ENCODE measurements at places on chromosomes 16 and 17.

GRCh38 chr16:22859925-22860324 lies 46.0 kb downstream of the HS3ST2 start:
- DNase-seq, result no peak

- no peak for DNase-seq
Measured at GRCh38 chr16:57480754-57481230, 5.5 kb downstream of the DOK4 start.

GRCh38 chr16:17244872-17245551 lies 225.7 kb downstream of the XYLT1 start:
- no peak for DNase-seq

DNA sequence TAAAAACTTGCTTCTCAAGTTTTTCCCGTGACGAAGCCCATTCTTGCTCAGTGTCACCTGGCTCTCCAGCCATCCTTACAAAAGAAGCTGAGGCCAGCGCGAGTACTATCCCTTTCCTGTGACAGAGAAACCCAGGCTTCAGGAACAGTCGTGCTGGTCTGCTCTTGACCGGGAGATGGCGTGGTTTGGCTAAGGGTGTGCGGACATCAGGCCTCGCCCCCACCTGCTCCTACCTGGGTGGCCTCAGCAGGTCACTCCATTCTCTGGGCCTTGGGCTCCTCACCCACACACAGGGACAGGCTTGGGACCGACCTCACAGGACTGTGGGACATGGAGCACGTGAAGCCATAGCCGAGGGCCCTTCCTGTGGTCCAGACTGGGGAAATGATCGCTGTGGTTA lies 75.2 kb upstream of the CIBAR2 start:
- DNase-seq, result no peak

- no peak for DNase-seq
Measured at GRCh38 chr16:2905988-2906387, 5.7 kb upstream of the FLYWCH1 start.

GRCh38 chr17:44568945-44569858 lies 11.9 kb downstream of the FZD2 start:
- DNase-seq, result no peak

DNA sequence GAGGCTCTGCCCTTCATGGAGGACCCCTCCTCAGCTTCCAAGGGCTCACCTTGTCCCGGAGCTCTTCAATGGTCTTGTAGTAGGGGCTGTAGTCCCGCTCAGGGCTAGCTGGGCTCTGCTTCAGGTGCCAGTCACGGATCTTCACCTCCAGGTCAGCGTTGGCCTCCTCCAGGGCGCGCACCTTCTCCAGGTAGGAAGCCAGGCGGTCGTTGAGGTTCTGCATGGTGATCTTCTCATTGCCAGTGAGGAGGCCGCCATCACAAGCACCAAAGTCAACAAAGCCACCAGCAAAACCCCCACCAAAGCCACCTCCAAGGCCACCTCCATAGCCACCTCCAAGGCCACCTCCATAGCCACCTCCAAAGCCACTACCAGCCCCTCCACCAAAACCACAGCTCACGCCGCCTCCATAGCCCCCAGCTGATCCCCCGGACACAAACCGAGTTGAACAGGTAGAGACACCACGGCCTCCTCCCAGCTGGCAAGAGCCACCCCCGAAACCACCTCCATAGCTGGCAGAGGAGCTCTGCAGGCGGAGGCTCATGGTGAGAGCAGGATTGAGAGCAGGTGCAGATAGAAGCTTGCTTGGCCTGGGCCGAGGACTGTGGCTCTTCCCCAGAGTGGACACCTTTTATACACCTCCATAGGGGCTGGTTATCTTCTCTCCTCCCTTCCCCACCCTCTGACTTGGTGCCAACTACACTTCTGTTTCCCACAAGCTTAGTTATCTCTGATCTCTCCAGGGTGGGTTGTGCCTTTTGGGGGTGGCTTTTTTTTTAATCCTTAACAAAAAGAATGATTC lies at the start of gene KRT13:
TSS of gene KRT13 (minus strand) at position 606 of the 802 bp plus-strand sequence. CDS start at position 544, 62 bp downstream.
- no peak for DNase-seq

GRCh38 chr16:59113004-59113670 lies 379.0 kb upstream of the GOT2 start:
- DNase-seq, result no peak

DNA sequence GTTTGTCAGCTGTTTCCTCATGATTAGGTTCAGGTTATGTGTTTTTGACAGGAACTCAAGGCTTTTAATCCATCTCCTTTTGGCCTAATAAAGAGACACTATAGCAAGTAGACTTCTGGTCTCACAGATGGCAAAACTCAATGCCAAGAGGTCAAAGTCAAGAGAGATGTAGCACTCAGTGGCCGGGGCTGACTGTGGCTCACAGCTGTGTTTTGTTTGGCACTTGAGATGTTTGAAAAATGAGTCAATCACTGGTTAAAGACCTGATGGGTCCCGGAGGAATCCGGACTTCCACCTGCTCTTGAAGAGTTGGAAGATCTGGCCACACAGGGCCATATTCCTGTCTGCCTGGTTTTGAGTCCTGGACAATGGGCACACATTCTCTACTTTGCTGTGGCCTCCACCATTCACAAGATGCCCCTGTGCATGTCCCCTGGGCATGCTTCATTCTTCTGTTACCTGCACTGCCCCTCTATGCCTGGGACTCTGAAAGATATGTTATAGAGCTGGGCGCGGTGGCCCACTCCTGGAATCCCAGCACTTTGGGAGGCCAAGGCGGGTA lies 210.3 kb downstream of the SNX29 start:
- DNase-seq, result no peak
